ENCODE measurements at places on chromosomes 4 and X.

DNA sequence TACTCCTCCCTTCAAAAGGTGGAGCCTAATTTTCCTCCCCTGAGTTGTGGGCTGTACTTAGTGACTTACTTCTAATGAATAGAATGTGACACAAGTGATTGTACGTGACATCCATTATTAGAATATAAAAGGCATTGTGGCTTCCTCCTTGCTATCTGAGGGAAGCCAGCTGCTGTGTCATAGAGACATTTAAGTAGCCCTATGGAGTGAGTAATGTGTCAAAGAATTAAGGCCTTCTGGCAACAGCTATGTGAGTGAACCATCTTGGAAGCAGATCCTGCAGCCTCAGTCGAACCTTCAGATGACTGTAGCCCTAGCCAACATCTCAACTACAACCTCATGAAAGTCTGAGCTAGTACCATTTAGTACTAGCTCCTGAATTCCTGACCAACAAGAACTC lies 76.1 kb downstream of the BCOR start:
- no peak for DNase-seq

DNA sequence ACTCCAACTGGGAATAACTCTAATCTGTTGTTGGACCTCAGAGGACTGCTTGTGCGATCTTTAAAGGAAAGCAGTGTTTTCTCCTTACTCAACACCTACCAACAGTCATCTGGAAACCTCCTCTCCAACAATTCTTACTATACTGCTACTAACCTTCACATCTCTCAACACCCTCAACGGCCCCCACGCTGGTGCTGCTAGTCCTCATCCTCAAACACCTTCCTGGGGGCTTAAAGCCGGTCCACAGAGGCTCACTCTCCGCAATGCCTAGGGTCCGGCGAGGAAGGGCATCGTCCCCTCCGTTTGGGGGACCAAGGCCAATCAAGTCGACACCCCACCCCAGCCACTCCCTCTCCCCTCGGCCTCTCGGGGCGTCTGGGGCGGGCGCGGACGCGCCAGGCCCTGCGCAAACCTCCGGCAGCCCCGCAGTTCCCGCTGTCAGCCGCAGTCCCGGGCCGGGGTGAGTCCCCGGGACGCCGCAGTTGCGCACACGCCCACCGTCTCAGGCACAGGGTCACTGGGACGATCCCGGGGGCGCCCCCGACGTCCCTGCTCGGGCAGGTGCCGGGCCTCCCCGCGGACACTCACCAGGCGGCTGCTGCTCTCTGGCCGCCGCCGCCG lies 418 bp downstream of the TAB3 start:
- no peak for DNase-seq

DNA sequence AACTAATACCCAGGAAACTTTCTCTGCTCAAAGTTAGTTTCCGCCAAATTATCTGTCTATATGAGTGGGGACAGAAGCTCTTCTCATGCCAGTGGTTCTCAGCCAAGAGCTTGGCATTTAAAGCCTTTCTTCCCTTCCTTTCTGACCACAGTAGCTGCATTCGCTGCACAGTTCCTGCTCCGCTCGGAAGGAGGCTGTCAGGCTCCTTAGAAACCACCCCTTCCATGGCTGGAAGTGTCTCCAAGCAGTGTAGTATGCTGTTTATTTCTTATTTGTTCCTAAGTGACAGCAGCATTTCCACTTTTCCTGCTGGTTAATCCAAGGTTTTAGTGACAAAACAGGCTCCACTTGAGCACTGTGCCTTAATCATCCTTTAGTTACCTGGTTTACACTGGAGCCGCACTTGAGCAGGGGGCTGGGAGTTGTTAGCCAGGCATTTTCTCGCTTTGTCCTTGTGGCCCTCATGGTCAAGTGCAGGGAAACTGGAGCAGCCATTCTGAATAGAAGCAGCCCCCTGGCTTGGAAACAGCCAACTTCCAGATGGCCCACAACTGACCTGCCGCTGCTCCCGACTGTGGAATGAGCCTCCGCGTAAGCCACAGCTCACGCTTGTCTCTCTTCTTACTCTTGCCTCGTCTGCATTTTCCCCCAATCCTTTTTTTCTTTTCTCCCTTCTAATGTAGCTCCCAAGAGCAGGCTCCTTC lies 739.4 kb upstream of the TENM3 start:
- no peak for DNase-seq

- DNase-seq: no peak
Measured at GRCh38 chr4:140113653-140114052, 40.3 kb downstream of the MAML3 start.

GRCh38 chr4:153603258-153603657 lies 80.8 kb upstream of the TLR2 start:
- no peak for DNase-seq

DNA sequence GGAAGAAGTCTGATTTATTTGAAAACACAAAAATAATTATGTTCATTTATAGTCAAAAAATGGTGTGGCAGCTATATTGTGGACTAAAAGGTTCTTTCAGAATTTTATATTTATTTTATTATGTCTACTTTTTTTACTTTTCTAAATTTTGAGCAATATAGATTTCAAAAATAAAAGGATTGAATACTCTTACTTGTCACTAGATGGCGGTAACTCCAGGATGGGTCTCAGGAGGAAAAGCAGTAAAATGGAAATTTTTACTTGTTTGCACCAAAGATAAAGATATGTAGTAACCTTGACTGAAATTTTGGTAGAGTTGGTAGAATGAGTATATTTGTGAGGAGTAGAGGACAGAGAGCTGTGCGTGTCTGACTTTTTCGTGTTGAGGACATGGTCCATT lies 14.5 kb upstream of the DACH2 start:
- no peak for DNase-seq

GRCh38 chrX:122788216-122788615 lies 395.9 kb upstream of the GRIA3 start:
- no peak for DNase-seq

DNA sequence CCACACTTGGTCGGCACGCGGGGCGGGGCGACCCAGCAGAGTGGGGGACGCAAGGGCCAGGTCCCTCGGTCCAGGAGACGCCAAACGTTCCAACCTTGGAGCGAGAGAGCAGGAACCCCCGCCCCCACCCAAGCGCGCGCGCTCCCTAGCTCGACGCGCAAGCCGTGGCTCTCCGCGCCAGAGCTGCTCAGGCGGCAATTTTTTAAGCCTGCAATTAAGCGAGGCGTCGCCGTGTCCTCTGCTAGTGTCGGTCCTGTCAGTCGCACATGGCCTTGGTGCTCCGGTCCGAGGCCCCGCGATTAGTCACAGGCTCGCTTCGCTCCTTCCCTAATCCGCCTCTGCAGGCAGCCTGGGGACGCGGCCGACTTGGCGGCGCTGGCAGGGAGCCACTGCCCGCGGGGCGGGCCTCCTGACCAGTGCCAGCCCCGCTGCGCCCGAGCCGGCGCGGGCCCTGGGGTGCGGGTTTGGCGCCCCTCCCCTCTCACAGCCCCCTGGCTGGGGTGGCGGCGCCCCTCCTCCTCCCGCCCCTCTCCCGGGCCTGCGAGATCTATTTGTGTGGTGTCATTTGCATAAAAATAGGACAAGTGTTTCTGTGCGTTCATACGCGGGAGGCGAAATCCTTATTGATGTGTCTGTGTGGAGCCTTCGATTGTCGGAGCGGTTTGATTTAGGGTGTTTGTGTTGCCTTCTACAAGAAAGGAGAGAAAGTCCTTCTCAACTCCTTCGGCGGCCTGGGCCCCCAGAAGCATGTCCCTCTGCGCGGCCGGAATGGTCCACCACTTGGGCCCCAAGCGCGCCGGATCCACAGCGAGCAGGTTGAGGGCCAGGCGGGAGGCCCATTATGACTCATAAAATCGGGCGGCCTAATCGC lies 9.8 kb upstream of the BCOR start:
- DNase-seq: peak; percentile 79

DNA sequence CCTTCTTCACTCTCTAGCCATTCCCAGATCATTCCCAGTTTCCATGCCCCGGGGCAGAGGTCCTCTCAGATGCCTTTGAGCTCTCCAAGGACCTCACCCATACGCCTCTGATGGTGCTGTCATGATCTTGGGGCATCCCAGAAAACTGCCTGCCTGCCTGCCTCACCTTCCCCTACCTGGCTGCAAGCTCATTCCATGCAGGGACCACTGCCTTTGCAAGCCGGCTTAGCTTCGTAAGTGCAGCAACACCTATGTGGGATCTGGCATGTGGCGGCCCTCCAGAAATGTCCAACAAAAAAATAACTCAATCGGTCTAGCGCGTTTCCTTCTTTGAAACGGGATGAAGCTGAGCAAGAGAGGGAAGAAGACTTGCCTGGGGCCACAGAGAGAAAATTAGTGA lies 53.0 kb downstream of the C4orf50 start:
- peak; percentile 11 for DNase-seq

- DNase-seq: peak; percentile 95
Measured at GRCh38 chr4:99894161-99894997, at the start of gene LAMTOR3. LAMTOR3 (minus strand) TSS chr4:99894427; CDS start chr4:99893963, 464 bp downstream.

GRCh38 chr4:110442309-110442708 lies 33.6 kb upstream of the ENPEP start:
- no peak for DNase-seq

GRCh38 chr4:38860788-38861424 lies 4.3 kb upstream of the TLR6 start:
- DNase-seq: no peak

DNA sequence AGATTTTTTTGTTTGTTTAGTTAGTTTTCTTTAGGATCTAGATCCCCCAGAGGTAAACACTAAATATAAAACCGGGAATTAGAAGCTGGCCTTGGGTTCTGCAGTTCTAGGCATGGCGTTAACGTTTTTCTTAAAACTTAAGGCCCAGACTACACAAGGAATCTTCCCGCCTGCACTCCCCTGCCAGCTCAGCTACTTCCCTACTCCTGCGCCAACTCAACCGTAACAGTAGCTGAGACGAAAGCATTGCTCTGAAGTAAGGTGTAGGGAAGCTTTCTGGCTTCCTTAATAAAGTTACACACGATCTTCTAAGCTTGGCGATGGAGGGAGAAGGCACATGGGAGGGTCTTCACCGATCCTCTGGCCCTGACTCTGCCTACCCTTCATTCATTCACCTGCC lies 37.1 kb downstream of the CPE start:
- DNase-seq: no peak

DNA sequence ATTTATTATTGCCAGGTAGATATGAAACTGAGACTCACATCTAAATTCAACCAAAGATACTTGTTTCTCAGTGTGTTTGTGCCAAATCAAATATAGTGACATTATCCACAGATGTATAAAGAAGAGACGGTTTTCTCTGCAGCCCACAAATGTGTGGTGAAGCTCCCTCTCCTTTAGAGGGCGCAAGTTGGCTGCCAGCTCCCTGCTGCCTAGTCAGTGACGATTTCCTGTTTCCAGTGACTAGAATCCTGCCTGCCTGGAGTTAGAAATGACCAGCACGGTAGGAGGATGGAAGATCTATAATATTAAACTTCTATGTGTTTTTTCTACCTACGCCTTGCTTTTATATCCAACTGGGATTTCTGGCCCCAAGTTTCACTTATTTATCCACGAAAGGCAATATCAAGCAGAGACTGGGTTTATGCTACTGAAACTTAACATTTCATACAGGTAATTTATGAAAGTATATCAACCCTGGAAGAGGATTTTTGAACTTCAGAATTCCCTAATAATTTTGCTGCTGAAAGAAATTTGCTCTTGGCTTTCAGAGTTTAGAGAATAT lies 1793.7 kb upstream of the TENM3 start:
- no peak for DNase-seq

All from upper lobe of left lung (tissue), 6 donors.